ENCODE measurements at places on chromosomes 7 and 10.

GRCh38 chr7:97873606-97874005, 1.4 kb upstream of the ASNS start:
- DNase-seq, result no peak

DNA sequence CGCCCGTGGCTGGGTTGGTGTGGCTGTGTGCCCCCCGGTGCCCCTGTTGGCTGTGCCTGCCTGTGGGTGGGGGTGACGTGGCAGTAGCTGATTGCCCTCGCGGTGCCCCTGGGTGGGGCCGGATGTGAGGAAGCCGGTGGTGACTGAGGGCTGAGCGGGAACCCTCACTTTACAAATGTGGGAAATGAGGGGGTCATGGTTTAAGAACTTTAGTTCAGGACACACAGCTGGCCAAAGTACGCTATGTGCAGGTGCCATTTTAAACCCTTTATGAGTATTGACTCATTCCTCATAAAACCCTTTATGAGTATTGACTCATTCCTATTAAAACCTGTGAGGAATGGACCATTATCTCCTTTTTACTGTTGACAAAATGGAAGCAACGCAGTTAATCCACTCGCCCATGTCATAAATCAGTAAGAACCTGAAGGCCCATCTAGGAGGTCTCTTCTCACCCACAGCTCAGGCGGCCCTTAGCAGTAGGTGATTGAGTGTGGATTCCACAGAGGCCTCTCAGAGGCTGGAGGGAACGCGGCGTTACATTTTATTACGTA, 290.1 kb upstream of the COBL start:
- DNase-seq, result no peak

DNA sequence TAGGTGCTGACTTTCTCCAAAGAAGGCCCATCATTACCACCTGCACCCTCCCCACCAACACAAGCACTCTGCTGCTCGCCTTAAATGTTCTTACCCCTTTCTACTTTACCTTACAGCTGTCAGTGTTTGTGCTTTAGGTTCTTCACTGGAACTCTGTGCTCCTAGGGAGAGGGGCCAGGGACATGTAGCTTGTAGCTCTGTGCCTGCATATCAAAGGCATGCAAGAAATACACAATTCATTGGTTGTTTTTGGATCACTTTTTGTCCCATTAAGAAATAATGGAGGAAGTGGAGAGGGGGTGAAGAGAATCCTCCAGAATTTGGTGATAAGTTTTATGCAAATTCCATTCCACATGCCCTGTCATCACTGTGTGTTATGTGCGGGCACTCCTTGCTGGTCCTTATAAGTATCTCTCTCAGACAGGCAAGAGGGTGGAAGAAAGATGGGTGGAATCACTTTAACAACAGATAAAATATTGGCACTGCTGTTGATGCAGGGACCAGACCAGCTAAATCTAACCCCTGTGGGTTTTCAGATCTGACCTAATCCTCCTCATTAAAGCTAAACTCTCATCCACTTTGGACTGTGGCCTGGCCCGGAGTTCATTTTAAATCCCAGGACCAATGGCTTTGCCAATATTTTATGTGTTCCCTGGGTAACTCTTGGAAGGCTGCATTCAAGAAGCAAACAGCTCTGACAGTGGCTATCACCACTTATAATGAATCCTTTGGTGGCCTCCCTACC, 375.8 kb upstream of the NFE2L3 start:
- DNase-seq, result no peak

DNA sequence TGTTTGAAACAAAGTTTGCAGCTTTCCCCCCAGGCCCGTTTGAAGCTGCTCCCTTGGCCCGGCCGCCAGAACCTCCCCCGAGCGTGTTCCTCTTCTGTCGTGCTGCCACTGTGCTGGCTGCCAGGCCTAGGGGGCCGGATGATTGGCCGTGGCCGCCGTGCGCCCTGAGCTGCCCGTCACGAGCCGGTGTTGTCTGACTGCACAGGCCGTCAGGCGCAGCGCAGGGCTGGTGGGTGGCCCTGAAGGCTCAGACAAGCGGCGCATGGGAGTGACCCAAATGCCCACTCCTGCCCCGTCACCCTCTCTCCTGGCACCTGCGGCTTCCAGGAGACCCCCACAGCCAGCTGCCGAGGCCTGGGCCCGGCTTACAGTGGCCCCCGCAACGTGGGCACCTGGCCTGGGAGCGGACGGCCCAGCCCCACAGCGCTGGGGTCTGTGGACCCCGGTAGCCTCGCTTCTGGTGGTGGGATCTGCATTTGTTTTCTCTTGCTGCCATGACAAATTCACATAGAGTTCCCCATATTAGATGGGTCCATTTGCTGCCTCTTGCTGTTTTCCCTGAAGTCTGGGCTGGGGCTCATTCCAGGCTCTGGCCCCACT, 13.1 kb downstream of the JAKMIP3 start:
- no peak for DNase-seq

DNA sequence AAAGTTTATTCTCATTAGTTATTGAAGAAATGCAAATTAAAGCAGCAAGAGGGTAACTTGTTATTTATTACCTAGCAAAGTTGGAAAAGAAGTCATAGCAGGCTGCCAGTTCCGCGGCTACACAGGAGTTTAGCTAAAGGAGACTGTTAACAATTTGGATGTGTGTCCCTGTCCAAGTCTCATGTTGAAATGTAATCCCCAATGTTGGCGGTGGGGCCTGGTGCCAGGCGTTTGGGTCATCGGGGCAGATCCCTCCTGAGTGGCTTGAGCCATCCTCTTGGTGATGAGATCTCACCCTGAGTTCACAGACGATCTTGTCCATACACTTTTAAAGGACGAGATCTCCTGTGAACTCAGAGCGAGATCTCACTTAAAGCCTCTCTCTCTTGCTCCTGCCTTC, 608.3 kb downstream of the SH2D4B start:
- no peak for DNase-seq

- DNase-seq, result no peak
These were observed 237.4 kb downstream of the WDR11 start for GRCh38 chr10:121088524-121088923.

GRCh38 chr7:36637417-36637816, 86.9 kb downstream of the AOAH start:
- DNase-seq, result no peak

DNA sequence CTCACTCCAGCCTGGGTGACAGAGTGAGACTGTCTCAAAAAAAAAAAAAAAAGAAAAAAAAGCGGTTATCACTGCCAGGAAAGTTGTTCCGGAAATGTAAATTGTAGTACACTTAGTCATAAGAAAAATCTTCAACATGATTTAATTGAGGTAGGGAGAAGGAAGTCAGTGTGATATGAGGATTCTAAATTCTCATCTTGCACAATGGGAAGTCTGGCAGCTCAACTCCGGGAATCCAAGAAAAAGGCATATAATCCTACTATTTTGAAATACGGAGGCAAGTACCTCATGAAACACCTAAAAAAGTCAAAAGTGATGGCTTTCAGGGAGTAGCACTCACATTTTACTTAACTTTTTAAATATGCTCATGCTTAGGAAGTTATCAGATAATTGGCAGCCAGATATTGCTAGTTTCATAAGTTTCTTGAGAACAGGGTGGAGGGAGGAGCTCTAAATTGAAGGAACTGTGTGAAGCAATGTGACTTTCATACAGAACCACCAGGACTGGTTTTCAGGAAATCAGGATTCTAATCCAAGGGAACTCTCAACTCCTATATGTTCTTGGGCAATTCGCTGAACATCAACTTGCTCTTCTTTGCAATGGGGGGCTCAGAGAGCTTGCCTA, 2.7 kb upstream of the C7orf25 start:
- no peak for DNase-seq

- DNase-seq, result no peak
These were observed 4.2 kb downstream of the MNX1 start for GRCh38 chr7:157006205-157006747.

DNA sequence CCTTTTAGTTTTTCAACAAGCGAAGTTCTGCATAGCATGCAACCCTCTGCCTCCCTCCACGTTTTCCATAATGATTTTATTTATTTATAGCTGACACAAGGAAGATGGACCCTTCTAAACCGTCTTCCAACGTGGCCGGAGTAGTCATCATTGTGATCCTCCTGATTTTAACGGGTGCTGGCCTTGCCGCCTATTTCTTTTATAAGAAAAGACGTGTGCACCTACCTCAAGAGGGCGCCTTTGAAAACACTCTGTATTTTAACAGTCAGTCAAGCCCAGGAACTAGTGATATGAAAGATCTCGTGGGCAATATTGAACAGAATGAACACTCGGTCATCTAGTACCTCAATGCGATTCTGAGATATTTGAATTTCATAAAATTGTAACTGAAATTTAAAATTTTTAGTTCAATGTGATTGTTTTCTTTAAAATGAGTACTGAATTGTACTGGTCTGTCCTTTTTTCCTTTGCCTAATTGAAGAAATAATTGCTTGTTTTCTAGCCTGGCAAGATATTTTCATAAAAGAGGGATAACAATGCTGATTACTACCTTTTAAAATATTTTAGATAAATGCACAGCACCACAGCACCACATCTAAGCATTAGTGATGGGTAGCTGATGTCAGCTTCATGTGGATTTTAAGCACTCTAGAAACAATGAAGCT, 41.5 kb upstream of the SLC39A12 start:
- no peak for DNase-seq

Data from activated T-helper 1 cell treated with anti-CD3 and anti-CD28 coated beads, Interleukin-2, amount 50 U/mL, for 16 hours (primary cell).